ENCODE measurements at places on chromosomes 6 and 20.

DNA sequence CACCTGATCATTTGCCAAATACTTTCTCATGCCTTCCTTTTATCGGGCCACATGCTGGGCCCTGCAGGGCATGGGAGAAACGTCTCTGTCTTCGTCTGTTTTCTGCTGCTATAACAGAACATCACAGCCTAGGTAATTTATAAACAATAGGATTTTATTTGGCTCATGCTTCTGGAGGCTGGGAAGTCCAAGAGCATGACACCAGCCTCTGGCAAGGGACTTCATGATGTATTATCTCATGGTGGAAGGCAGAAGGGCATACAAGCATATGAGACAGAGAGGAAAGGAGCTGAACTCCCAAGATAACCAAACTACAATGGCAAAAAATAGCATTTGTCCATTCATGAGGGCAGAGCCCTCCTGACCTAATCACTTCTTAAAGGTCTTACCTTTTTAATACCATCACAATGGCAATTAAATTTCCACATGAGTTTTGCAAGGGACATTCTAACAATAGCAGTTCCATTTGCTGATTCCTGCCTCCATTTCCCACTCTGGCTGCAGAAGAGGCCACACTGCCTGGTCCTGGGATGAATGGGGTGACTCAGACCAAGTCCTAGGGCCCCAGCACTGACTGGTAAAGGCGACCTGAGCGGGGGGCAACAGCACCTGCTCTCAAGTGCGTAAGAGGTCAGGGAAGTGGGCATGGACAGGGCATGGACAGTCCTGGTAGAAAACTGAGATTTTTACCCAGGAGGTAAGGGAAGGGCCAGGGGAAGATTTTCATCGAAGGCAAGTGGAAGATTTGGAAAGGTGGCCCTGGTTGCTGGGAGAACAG, 5.1 kb upstream of the ZBP1 start:
- DNase-seq, result no peak

DNA sequence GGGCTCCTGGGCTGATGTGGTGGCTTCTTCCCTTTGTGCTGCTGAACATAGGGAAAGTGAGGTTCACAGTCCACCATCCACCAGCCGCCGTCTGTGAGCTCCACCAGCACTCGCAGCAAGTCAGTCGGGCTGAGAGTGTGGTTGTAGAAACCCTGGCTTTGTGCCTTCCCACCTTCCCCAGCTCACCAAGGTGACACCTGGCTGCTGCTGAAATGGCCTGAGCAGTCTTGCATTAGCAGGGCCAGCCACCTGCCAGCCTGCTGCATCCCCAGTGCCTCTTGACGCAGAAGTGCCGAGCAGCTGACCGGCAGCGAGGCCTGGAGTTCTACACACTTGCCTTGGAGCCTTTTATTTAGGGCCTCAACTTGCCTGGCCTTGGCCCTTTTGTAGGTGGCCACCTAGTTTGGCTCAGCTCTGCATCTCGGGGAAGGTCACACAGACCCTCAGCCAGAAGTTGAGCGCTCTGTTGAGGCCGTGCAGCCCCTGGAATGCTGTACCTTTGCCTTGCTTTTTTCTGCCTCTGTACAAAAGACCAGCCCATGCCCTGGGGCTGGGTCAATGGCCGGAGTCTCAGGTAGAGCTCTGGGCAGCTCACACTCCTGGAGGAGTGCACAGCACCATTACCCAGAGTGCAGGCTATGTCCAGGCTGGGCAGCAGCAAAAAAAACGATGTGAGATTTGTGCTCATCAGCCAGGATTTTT, 76.5 kb downstream of the PTPN1 start:
- no peak for DNase-seq

DNA sequence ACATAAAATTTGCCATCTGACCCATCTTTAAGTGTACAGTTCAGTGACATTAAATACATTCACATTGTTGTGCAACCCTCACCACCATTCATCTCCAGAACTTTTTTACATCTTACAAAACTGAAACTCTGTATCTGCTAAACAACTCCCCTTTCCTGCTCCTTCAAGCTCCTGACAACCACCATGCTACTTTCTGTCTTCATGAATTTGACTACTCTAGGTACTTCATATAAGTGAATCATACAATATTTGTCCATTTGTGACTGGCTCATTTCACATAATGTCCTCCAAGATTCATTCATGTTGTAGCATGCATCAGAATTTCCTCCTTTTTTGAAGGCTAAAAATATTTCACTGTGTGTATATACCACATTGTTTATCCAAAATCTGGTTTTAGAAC, 86.9 kb upstream of the SMLR1 start:
- no peak for DNase-seq

DNA sequence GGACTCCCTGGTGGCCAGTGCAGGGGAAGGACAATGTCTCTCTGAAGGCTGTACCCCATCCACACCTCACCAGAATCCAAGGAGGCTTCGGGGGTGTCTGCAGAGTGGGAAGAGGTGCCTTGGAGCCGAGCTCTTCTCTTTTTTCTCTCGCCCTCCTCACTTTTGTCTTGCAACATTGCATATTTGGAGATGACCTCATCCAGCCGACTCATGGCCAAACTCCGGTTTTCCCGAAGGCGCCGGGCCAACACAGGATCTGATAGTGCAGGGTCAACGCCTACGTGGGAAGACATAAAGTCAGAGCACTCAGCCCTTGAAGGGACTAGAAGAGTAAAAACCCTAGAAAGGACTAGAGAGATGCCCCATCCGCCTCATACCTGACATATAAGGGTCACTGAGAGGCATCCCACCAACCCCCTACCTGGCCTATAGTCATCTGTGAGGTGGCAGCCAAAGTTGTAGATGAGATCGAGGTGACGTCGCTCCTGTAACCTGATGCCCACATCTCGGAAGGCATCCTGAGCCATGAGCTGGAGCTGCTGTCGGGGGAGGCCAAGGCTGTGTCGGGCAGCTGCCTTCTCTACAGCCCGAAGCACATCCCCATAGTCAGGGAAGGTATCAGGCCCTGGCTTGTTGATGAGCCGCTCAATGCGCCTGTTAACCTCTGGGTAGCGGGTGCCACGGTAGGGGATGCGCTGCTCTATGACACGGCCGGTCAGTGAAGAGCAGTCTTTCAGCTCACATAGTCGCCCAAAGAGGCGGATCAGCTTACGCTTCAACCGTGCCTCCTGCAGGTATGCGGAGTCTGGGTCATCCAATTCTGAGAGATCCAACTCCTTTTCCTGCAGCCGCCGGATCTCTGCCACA, 3.0 kb upstream of the ZBTB22 start:
- peak; percentile 18 for DNase-seq

- no peak for DNase-seq
These were observed 1.7 kb downstream of the CAP2 start for GRCh38 chr6:17395112-17395511.

GRCh38 chr20:58664331-58664730, 13.2 kb downstream of the STX16 start:
- DNase-seq, result no peak

- peak; percentile 58 for DNase-seq
These were observed 91.3 kb upstream of the HEY2 start for GRCh38 chr6:125658136-125658535.

DNA sequence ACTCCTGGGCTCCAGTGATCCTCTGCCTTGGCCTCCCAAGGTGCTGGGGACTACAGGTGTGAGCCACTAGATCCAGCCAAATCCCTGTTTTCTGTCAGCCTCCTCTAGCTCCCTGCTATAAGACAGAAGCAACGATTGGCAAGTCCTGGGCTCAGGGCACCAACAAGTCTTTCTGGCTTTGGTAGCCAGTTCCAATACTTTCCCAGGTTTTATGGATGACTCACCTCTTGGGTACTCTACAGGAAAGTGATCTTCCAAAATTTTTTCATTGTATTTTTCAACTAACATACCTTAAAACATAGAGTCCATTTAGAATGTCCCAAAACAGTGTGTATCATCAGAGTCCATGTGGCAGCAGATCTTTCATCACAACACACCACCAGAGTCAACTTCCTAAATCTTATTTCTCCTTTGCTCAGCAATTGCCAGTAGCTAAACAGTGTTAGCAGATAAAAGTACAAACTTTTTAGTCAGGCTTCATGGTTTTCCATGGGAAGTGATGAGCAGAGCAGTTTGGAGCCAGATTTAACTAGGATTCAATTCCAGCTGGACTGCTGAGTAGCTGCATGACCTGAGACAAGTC, 13.3 kb downstream of the GABBR1 start:
- DNase-seq, result no peak

DNA sequence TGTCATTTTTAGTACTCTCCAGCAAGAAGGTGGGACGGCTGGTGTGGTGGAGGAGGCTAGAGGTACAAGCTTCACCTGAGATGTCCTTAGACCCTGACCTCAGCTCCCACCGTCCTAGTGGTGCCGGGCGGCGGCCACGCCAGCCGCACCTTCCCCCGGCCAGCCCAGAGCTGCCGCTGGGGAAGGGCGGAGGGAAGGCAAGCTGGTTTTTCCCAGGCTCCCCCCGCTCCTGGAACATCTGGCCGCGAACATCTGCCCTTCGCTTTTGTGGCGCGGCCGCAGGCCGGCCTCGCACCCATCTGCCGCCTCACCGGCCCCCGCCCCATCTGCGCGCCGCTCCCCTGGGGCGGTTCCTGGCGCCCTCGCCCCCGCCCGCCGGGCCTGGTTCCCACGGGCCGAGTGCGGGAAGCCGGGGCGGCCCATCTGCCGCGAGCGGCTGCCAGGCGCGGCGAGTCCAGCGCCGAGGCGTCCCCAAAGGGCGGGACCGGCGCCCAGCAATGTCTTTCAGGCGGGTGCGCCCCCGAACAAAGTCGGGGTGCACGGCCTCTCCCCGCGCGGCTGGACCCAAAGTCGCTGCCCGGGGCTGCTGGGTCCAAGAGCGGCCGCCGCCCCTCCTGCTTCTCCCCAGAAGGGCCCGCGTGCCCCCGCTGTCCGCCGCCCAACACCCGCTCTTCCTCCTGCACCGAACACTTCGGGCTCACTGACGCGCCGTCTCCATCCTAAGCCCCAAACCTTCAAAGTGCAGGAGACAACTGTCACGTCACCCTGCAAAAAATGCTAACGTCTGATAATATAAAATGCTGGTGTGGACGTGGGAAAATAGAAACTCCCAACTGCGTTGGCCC, 17.3 kb upstream of the ID1 start:
- DNase-seq, result peak; percentile 66

DNA sequence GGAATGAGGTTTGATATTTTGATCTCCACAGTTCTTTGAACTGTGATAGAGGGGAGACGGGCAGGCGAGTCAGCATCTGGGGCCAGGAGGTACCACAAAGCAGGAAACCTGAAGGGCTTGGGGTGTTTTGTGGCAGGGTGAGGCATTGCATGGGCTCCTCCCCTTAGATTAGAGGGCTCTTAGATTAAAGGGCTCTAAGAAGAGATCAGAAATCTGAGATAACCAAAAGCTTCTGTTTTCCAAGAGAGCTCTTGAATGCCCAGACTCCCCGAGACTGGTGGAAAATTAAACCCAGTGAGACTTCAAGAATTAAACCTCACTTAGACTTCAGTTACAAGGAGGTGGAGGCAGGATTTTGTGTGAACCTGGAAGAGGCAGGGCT, 2.4 kb upstream of the GPX5 start:
- no peak for DNase-seq

DNA sequence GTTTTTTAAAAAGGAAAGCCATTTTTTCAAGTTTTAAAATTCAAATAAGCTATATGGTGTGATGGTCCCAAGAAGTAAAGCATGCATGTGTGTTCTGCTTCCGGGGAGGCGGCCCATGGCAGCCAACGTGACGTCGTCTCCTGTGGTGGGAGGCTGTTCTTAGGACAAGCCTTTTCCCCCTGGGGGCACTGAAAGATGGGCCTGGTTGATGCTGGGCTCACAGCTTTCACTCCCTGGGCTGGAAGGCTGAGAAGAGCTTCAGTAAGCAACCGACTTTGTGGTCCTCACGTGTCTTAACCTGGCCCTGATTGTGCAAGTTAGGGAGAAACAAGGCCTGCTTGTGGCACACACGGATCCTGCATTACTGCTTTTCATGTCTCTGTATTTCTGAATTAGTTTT, 84.1 kb downstream of the SMOC2 start:
- peak; percentile 36 for DNase-seq

DNA sequence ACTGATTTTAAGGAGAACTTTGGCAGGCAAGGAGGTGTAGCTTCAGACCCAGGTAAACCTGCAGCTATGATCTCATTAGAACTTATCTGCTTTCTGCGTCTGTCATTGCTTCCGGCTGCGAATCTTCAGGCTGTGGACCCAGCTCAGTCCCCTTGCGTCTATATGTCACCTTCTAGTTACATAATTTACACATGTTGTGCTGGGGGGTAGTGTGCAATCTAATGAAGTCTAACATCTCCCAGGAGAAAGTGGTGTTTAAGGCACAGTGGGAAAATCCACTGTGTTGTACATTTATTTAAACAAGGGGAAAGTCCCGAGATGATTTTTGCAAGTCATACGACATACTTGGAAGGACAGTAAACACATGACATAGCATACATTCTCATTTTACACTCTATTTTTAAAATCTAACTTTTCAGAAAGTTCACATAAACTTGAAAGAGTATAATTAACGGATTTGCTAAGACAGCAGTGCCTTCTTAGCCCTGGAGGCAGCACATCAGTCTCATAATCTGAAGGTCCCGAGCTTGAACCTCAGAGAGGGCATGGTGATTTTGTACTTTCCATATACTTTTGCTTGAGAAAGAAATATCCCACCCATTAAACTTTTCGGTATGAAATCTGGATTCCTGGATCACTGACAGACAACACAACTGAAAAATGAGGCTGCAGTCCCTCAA, 35.2 kb downstream of the GPX6 start:
- DNase-seq, result no peak

GRCh38 chr6:169955731-169956437, 204.5 kb downstream of the ERMARD start:
- no peak for DNase-seq

DNA sequence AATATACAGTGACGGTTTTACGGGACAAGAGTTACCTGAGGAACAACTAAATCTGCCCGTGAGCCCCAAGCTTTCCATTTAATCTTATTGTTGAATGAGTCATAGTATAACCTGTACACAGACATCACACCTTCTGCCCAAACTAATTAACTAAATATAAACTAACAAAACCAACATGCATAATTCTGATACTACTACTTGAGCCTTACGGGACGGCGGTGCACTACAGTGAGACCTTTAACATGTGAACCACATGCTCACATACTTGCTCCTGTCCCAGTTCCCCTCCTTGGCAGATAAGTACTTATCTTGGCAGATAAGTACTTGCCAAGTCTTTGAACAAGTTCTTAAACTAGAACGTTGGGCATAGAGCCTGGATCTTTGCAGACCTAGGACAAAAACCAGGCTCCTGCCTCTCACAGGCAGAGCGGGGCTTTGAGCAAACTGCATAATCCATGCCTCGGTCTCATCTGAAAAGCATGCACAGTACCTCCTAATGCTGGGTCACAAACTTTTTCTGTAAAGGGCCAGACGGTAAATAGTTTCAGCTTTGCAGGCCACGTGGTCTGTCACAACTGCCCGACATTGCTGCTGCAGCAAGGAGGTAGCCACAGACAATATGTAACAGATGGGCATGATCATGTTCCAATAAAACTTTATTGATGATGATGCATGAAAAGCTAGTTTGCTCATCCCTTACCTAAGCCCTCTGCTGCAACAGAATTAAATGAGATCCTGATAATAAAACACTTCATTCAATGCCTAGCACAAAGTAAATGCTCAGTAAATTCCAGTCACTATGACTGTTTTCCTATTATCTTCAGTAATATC, 23.0 kb downstream of the ZNF217 start:
- no peak for DNase-seq
